ENCODE measurements at places on chromosomes 13 and 19. TPM values are rescaled to one million over a fixed set of nuclear protein-coding genes. Genes with fewer than 3 reads are reported as not detected.

DNA sequence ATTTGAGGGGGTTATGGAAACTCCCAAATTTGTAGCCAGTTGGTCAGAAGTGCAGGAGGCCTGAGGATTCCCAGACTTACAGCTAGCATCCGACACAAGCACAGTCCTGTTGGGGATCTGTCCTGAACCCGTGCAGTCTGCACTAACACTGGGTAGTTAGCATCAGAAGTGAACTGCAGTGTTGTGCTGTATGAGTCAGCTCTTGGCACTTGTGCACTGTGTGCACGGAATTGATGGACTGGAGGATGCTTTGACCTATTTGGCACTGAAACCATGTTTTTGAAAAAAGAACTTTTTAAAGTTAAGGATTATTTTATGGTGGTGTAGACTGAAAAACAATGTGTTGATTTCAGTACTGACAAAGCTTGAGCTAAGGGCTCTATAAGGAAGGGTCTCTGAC, 279.0 kb downstream of the NHLRC3 start:
- no peaks in the 10 kb centered on the region for H3K36me3 ChIP-seq
- DNase-seq: no peak
- H3K27me3 ChIP-seq: peaks cover 5% of the 10 kb centered on the region

Gene DGKH
- total RNA-seq: 11.6 TPM

Gene PIH1D1
- 186 TPM for total RNA-seq

Gene ARID3A
- 9.2 TPM for total RNA-seq

- H3K27ac ChIP-seq: no peak overlapping the region
- H3K4me3 ChIP-seq: no peak overlapping the region
- no peaks in the 10 kb centered on the region for H3K4me1 ChIP-seq
- no peak for DNase-seq
Observed at GRCh38 chr13:21518617-21519144, 59.6 kb upstream of the ZDHHC20 start.

Gene WDR62
- 1.7 TPM for total RNA-seq

GRCh38 chr13:33321686-33322542, 36.4 kb upstream of the STARD13 start:
- no peaks in the 10 kb centered on the region for H3K27me3 ChIP-seq
- H3K36me3 ChIP-seq: no peaks in the 10 kb centered on the region

DNA sequence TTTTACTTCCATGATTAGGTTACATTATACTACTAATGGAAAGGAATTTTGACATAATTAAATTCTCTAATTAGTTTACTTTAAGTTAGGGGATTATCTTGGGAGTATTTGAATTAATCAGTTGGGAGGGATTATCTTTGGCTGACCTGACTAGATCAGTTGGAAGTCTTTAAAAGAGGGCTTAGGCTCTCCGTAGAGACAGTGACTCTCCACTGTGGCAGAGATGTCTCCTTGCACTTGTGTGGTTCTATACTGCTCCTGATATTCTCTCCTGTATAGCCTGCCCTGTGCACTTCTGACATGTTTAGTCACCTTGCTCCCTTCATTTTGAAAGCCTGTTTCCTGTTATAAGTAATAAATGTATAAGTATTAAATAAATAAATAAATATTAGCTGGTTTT, 1612.3 kb upstream of the PRR20A start:
- H3K27me3 ChIP-seq: no peaks in the 10 kb centered on the region
- no peak overlapping the region for H3K27ac ChIP-seq
- H3K36me3 ChIP-seq: no peaks in the 10 kb centered on the region
- H3K4me1 ChIP-seq: no peaks in the 10 kb centered on the region

DNA sequence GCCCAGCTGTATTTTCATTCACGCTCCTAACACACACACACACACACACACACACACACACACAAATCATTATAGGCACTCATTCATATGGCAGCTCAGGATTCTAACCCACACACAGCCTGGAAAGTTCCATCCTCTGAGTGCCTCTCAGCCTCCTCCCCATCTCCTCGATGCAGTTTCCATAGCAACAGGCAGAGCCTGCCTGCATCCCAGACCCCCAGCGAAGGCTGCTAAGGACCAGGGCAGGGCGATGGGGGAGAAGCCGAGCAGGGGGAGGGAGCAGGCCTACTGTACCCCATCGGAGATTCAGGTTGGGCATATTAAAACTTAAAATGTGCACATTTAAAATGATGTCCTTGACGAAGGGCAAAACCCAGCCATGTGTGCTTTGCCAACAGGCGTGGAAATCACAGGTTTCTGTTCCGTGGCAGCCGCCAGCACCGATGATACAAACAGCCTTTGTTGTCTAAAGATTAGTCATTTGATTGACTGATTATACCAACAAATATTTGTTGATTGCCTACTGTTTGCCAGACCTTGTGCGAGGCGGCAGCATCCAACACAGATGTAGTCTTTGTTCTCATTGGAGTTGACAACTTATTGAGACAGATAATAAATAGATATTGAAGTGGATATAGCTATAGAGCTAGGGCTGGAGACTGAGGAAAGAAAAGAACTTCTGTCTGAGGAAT, 43.8 kb upstream of the USP29 start:
- H3K36me3 ChIP-seq: no peaks in the 10 kb centered on the region
- no peak overlapping the region for H3K4me3 ChIP-seq
- H3K27me3 ChIP-seq: no peaks in the 10 kb centered on the region

GRCh38 chr13:30870049-30870884, 35.8 kb upstream of the MEDAG start:
- no peaks in the 10 kb centered on the region for H3K27me3 ChIP-seq
- DNase-seq: no peak
- no peaks in the 10 kb centered on the region for H3K36me3 ChIP-seq
- H3K4me3 ChIP-seq: no peak overlapping the region
- no peak overlapping the region for H3K27ac ChIP-seq

GRCh38 chr13:33612641-33613638, 205.0 kb upstream of the RFC3 start:
- H3K4me1 ChIP-seq: peaks cover 33% of the 10 kb centered on the region
- DNase-seq: no peak
- H3K36me3 ChIP-seq: no peaks in the 10 kb centered on the region
- no peak overlapping the region for H3K4me3 ChIP-seq

Gene TNFSF13B
- 37.9 TPM for total RNA-seq

Gene SULT2A1
- total RNA-seq: not detected

DNA sequence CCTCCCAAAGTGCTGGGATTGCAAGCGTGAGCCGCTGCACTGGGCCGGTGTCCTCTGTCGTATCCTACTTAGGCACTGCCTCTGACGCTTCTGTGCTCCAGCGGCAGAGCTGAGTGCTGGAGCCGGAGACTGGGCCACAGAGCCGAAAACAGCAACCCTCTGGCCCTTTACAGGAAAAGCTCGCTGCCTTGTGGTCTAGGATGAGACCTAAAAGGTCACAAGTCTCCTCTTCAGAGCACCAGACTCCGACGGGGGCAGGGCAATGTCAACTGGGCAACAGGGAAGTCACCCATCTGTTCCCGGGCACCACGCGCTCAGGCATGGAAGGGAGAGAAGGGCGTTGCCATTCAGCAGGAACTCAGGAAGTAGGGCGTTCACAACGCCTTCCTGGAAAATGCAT, 91.7 kb downstream of the GADD45B start:
- H3K27me3 ChIP-seq: no peaks in the 10 kb centered on the region
- peaks cover 10% of the 10 kb centered on the region for H3K4me1 ChIP-seq
- no peak overlapping the region for H3K4me3 ChIP-seq
- no peak overlapping the region for H3K27ac ChIP-seq
- no peak for DNase-seq

GRCh38 chr13:79989217-79989661, 351.7 kb downstream of the SPRY2 start:
- no peaks in the 10 kb centered on the region for H3K36me3 ChIP-seq
- no peak overlapping the region for H3K27ac ChIP-seq
- H3K27me3 ChIP-seq: no peaks in the 10 kb centered on the region
- H3K4me3 ChIP-seq: no peak overlapping the region
- H3K4me1 ChIP-seq: no peaks in the 10 kb centered on the region
- DNase-seq: no peak

Gene UNC13A
- 0.09 TPM for total RNA-seq

Gene USF2
- total RNA-seq: 204 TPM

DNA sequence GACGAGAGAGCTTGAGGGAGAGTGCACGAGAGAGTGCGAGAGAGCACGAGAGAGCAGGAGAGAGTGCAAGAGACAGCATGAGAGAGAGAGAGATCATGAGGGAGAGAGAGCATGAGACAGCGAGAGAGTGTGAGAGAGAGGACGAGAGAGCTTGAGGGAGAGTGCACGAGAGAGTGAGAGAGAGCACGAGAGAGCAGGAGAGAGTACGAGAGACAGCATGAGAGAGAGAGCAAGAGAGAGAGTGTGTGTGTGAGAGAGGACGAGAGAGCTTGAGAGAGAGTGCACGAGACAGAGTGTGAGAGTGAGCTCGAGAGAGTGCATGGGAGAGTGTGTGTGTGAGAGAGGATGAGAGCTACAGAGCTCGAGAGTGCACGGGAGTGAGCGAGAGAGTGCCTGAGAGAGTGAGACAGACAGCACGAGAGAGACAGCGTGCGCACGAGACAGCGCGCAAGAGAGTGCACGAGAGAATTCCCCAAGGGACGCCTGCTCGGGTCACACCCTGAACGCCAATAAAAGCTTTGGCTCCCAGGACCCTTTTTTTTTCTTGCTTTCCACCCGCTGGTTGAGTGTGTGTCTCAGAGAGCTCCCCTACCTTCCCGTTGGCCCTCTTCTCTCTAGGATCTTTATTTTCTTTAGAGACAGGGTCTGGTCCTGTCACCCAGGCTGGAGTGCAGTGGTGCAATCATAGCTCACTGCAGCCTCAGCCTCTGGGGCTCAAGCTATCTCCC, 3.7 kb downstream of the CD70 start:
- H3K4me1 ChIP-seq: peaks cover 54% of the 10 kb centered on the region
- H3K27me3 ChIP-seq: peaks cover 31% of the 10 kb centered on the region
- H3K36me3 ChIP-seq: no peaks in the 10 kb centered on the region
- no peak overlapping the region for H3K27ac ChIP-seq
- DNase-seq: no peak

Gene CYP2A7
- not detected for total RNA-seq

Gene ENOX1
- total RNA-seq: not detected

DNA sequence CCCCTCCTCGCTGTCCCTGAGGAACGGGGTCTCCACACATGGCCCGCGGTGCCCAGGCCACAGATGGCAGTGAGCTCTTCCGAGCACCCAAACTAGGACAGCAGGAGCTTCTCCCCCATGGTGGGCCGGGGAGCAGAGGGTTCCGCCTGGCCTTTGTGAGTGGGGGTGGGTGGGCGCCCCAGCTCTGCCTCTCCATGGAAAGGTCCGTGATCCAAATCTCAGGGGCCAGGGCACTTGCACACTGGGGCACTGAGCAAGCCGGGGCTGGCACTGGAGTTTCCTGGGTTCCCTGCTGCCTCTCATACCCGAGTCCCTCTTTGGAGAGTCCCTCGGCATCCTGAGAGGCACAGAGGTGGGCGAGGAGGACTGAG, 2.2 kb upstream of the DIRAS1 start:
- H3K4me3 ChIP-seq: no peak overlapping the region
- DNase-seq: no peak
- peaks cover 5% of the 10 kb centered on the region for H3K27me3 ChIP-seq
- no peak overlapping the region for H3K27ac ChIP-seq

GRCh38 chr13:27921421-27921960, 1.7 kb downstream of the PDX1 start:
- no peak for DNase-seq
- peaks cover 48% of the 10 kb centered on the region for H3K27me3 ChIP-seq
- H3K27ac ChIP-seq: no peak overlapping the region
- no peaks in the 10 kb centered on the region for H3K36me3 ChIP-seq
- H3K4me1 ChIP-seq: peaks cover 38% of the 10 kb centered on the region
- H3K4me3 ChIP-seq: no peak overlapping the region

DNA sequence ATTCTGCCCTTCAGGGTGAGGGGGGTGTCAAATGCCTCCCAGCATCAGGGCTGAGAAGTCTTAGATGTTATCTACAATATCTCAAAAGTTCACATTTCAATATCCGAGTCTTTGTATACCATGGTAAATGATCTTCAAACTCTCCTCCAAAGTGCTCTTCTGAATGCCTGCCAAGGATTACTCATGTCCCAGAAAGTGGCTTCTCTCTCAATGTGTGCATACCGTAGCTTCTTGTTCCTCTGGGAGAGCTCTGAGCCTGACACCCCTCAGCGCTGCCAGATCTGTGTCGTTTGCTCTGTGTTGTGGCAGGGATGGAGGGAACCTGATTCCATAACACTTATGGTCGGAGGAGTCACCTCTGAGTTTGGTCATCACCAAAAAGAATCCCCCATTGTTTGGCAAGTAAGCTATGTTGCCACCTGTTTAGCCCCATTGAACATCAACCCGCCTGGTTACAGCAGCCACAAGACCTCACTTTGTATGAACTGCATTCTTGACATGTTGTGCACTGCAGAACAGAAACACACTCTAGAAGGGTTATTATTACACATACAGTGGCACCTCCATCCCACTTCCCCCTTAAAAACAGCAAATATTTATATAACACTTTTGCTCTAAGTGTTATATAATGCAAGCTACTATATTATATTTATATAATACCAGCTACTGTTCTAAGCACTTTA, 163.1 kb upstream of the MIR17HG start:
- H3K36me3 ChIP-seq: no peaks in the 10 kb centered on the region
- no peaks in the 10 kb centered on the region for H3K4me1 ChIP-seq
- H3K27me3 ChIP-seq: no peaks in the 10 kb centered on the region
- no peak overlapping the region for H3K4me3 ChIP-seq
- DNase-seq: no peak

- H3K27ac ChIP-seq: no peak overlapping the region
- peaks cover 5% of the 10 kb centered on the region for H3K4me1 ChIP-seq
- H3K27me3 ChIP-seq: no peaks in the 10 kb centered on the region
- no peak overlapping the region for H3K4me3 ChIP-seq
- no peak for DNase-seq
Observed at GRCh38 chr19:18450021-18450930, 12.3 kb upstream of the ISYNA1 start.

Gene ZNF723
- not detected for total RNA-seq

DNA sequence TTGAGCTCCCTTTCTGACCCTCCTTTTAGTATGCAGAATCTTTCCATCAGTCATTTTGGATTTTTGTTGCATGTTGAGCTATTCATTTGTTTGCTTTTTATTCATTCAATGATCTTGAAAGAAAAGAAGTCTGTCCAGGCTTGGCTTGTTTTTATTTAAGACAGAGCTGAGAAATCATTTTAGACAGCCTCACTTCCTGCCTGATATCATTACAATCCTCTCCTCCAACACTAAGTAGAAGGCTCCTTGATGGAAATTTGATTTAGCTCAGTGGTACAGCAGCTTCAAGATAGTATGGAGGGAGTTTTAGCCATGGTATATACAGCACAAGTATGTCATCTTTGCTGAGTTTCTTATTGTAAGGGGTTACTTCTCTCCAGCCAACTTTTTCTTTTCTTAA, 28.4 kb downstream of the MBNL2 start:
- DNase-seq: no peak
- no peaks in the 10 kb centered on the region for H3K27me3 ChIP-seq
- peaks cover 30% of the 10 kb centered on the region for H3K4me1 ChIP-seq

All from CD4-positive, alpha-beta memory T cell (primary cell).